ENCODE measurements at places on chromosomes 7 and 10.

DNA sequence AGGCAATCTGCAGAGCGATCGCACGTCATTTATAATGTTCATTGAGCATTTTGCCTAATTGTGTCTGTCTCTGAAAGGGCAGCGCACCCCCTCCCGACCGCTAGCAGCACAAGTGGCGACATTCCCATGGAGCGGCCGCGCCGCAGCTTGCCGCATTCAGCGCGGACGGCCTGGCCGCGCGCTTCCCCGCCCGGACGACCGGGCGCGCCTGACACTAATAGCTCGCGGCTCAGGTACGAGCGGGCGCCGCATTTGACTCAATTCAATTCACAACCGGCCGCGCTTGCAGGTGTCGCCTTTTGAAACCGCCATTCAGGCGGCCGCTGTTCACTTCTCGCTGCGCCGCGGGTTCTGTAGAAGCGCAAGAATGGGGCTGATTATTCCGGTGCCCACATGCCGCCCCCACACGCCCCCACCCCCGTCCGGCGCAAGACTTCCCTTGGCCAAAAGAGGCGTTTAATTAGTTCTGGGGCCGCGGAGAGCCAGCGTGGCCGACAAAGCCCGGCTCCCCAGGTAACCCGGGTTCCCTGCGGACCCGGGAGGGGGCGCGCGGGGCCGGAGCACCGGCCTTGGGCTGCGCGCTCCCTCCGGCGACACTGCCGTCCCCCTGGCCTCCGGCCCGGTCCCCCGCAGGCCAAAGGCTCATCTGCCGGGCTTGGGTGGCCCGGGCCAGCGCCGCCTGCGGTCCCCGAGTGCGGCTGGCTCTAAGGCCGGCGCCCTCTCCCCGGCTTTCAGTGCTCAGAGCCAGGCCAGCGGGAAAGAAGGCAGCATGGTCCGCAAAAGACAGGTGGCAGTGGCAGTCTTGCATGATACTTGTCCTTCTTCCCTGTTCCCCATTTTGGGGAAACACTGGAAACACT, 18.7 kb upstream of the PTF1A start:
- DNase-seq: no peak

- DNase-seq: no peak
Measured at GRCh38 chr7:66776800-66777442, 36.4 kb downstream of the RABGEF1 start.

GRCh38 chr10:102196893-102197292, 29.2 kb upstream of the ELOVL3 start:
- DNase-seq: no peak

GRCh38 chr10:11539191-11539868, 72.1 kb downstream of the USP6NL start:
- peak; percentile 31 for DNase-seq

DNA sequence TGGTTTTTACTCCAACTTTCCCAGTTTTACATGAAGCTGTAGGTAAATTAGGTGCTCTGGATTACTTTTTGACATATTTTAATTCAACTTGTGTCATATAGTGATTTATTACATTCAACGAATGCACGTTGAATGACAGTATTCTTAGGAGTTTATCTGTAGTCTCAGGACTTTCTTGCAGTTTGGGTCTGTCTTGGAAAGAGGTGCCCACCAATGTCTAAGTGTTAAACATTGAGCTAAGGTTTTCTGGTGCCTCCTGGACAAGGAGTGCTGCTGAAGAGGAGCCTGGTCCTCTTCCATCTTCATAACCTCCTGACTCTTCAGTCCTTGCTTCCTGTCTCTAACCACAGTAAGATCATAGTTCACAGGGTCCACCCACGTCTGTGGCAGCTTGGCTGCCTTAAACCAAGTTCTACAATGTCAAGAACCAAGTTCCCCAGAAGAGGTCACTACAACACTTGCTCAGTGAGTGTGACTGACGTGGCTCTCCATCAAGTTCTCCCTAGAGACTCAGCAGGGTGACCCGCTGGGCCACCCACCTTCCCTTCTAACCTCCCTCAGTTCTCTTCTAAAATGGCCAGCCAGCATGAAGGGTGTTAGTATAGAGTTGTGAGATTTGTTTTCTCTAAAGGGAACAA, 6.1 kb downstream of the NPY start:
- DNase-seq: peak; percentile 82

DNA sequence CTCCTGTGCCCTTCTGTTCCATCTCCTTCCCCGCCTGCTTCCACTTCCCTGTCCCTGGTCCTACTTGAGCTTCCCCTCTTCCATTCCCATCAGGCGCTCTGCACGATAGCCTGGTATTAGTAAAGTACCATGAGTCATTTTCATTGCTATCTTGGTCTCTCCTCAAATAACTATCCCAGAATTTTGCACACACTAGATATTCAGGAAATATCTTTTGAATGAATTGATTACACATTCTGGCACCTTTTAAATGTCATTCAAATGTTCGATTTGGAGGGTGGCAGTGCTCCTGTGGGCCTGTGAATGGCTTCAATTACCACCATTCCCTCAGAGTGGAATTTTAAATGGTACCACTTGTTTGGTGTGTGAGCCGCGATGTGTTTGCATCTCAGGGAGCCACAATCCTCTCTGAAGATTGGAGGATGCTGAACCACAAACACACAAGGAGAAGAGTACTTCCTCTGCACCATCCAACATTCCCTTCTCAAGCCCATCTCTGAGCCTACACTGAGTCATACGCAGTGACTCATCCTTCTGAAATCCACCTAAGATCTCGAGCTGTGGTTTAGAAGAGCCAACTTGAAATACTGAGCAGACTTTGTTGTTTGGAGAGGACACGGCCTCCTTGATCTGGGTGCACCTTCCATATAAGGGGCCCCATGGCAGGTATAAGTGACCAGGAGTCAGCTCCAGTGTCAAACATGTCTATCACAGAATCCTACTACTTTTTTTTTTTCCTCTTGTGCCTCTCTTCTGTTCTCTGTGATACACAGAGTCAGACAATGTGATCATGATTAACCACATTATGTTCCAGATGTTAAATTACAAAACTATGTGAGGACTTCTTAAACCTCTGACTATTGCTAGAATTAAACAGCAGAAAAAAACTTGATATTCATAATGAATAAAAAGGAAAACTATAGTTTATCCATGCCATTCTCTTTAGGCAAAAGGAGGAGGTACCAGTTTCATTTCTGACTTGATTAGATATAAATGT, 81.9 kb downstream of the BMPER start:
- peak; percentile 98 for DNase-seq

GRCh38 chr7:19749658-19750057, 23.8 kb downstream of the TMEM196 start:
- DNase-seq: peak; percentile 48

DNA sequence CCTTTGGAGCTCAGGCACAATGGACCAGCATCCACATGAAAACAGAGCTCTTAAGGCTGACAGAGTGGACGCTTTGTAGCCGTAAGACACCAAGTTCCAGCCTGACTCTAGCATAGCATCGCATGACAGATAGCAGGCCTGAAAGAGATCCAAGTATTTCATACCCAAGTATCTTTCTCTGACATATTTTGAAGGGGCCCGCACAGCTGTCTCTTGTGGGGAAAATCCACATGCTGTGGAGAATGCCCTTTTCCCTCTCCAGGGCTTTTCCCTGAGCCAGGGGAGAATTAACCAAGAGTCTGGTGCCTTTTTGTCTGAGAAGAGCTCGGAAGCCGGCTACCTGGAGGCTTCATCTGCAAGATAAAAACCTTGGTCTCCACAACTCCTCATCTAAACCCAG, 51.0 kb downstream of the CFAP46 start:
- DNase-seq: no peak

- no peak for DNase-seq
Measured at GRCh38 chr10:4279655-4280054, 494.6 kb upstream of the KLF6 start.

- peak; percentile 9 for DNase-seq
Measured at GRCh38 chr10:72796042-72796441, 97.5 kb upstream of the OIT3 start.

GRCh38 chr10:133257489-133258065, 19.1 kb downstream of the ADAM8 start:
- DNase-seq: peak; percentile 71

DNA sequence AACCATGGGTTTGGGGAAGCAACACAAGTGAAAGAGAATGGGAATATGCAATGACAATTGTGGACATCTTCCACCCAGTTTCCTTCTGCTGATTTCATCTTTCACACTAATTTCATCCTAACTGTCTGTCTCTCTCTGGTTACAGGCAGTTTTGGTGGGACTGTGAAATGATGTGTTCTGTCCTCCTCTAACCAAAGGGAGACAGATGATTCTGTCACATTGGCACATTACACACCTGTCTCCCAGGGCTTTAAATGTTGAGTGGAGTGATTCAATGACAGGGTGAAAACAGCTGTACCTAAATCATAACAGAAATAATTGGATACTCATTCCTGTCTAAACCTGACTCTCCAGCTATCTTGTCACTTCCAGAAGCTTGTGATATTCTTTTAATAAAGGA, 60.0 kb downstream of the DGKB start:
- no peak for DNase-seq

DNA sequence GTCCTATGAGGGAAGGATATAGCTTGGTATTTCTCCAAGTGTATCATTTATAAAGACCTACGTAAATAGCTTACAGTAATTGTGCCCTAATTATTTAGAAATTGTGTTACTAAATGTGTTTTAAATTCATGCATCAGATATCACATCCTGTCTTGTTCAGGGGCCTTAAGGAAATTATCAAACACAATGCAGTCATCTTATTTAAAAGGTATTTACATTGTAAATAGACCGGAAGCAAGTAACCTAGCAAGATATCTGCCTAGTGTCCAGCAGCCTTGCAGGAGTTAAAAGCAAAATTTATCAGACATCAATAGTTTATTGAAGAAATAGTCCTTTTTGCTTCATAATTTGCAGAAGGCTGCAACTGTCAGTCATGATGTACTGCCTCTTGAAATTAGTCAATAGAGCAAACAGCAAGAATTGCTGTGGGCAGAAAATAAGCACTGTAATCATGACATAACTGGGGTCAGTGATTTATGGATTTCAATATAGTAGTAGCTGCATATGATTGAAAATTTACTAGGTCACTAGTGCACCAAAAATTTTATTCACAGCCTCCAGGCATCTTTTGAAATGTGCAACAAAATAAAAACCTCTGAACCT, 23.1 kb downstream of the GLRX3 start:
- DNase-seq: no peak

- DNase-seq: peak; percentile 79
Measured at GRCh38 chr10:126014309-126014708, 117.9 kb downstream of the FANK1 start.

DNA sequence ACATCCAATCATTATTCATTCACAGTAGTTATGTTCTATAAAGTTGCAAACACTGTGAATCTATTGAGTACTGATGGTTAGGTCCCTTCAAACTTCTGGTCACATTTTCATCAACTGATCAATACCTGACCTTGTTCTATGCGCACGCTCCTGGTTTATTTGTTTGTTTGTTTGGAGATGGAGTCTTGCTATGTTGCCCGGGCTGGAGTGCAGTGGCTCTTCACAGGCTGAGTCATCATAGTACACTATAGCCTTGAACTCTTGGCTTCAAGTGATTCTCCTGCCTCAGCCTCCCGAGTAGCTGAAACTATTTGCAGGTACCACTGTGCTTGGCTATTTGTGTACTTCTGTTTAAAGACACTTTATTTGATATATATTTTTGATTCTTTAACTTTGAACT, 19.3 kb downstream of the SND1 start:
- no peak for DNase-seq

GRCh38 chr10:75358132-75358531, 43.4 kb downstream of the ZNF503 start:
- no peak for DNase-seq

GRCh38 chr7:88522771-88523293, 216.1 kb upstream of the STEAP4 start:
- no peak for DNase-seq

- DNase-seq: no peak
Measured at GRCh38 chr7:29352041-29352440, 157.5 kb downstream of the CHN2 start.

- no peak for DNase-seq
Measured at GRCh38 chr7:48481235-48481634, 310.0 kb downstream of the ABCA13 start.

DNA sequence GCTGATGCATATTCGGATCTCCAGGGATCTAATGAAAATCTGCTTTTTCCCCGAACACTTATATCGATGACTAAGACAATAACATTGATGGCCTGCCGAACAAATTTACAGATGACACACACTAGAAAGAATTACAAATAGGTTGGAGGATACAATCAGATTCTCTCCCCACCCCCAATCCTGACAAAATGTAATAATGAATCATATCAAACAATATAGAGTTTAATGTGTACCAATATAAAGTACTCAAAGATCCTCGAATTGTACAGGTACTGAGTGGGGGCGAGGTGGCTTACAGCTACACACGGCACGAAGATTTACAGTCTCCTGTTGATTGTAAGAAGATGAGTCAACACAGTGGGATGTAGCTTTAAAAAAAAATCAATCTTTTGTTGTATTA, 182.7 kb upstream of the MKLN1 start:
- DNase-seq: no peak

DNA sequence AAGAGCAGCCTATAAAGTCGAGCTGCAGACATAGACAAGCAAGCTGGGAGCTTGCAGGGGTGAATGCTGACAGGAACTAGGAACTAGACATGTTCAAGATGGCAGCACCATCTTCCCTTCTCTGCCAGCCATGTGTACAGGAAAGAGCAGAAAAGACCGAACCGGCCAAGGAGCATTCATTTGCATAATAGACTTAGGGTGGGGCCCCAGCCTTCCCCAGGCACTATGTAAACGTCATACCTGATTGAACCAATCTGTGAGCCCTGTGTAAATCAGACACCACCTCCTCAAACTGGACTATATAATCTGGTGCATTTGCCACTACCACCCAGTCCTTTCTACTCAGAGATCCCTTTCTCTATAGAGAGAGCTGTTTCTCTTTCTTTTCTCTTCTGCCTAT, 106.9 kb upstream of the FAM3C start:
- no peak for DNase-seq

DNA sequence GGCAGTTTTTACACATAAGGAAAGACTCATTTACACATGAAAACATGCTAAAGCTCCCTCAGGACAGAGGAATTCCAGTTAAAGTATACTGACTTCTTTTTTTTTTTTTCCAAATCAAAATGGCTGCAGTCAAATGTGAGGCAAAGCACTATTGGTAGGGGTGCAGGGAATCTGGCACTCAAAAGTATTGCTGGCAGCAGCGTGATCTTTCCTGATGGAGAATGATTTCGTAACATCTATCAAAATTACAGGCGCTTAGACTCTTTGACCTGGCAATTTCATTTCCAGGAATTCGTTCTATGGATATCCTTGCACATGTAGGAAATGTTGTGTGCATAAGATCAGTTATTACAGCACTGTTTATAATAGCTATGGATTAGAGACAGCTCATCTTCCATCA, 65.7 kb downstream of the VSTM4 start:
- no peak for DNase-seq

GRCh38 chr7:127996253-127997071, 34.8 kb downstream of the LRRC4 start:
- no peak for DNase-seq
